ENCODE measurements at places on chromosomes 12 and 14.

DNA sequence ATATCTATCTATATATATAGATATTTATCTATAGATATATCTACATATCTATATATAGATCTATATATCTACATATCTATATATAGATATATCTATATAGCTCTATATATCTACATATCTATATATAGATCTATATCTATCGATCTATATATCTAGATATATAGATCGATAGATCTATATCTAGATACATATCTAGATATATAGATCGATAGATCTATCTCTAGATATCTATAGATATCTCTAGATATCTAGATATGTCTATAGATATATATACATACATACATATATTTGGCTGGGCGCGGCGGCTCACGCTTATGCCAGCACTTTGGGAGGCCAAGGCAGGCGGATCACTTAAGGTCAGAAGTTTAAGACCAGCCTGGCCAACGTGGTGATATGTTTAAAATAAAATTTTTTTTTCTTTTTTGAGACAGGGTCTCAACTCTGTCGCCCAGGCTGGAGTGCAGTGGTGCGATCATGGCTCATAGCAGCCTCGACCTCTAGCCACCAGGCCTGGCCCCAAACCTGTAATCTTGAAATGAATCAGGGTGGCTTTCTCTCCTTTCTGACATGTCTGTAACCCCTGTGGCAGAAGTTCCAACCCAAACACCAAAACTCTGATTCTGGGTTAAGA is 18.1 kb downstream of the ARPC3 start:
- DNase-seq: no peak

DNA sequence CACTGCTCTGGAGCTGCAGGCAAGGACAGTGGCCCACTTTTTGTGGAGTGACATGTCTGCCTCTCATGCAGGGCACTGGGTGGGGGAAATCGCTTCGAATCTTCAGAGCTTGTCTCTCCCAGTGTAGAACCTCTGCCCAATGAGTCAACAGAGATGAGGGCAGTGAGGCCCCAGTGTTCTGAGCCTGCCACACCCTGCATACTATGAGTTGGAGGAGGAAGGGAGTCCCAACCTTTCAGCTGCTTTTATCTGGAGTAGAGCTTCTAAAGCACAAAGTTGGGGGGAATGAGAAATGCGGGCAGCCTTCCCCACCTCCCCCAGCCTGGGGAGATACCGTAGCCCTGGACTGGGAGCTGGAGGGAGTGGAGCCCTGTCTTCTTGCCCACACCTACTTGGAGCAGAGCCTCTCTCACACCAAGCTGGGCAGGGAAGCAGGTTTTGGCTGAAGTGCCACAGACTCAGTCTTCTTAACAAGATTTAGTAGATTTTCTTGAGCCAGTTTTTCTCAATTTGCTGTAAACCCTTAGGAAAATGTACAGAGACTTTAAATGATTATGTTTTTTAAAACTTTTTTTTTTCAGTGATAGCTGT is 159.1 kb downstream of the ADGRD1 start:
- no peak for DNase-seq

DNA sequence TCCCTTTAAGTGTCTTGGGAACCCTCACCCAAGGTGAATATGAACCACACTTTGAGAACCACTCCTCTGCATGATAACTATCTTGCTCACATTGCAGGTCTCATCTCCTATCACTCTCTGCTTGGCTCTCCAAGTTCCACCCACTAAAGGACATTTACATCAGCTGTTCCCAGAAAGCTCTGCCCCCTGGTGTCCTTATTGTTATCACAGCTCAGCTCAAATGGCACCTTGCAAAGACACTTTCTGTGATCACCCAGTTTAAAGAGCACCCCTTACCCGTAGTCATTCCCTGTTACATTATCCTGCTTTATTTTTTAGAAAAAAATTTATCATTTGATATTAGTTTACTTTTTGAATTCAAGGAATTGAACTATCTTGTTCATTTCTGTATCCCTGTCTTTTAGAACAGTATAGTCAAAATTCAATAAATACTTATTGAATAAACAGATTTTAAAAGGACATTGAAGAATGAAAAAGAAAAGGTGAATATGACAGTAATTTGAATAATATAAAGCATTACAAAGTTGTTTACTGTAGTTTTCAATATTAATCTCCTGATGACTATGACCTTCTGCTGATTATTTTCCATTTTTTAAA is 20.5 kb upstream of the GUCY2C start:
- peak; percentile 93 for DNase-seq

- peak; percentile 83 for DNase-seq
These were observed 49.9 kb downstream of the LRRC74A start for GRCh38 chr14:76876076-76876475.

DNA sequence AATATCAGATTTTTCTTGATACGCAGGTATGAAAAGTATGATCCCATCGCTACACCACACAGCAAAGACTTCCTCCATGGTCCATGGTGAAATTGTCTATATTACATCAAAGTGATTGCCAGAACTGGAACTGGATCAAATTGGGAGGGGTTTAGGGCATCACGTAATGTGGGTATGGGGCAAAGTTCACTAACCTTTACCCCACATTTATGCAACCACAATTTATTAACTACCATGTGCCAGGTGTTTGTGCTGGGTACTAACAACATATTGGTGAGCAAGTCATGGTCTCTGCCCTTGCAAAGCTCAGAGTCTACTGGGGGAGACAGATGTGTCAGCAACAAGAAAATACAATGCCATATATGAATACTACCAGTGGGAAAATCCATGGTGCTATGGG is 258.9 kb downstream of the SUDS3 start:
- DNase-seq: no peak

Measured in mesendoderm (in vitro differentiated cells).